ENCODE measurements at places on chromosomes 3 and 15.

DNA sequence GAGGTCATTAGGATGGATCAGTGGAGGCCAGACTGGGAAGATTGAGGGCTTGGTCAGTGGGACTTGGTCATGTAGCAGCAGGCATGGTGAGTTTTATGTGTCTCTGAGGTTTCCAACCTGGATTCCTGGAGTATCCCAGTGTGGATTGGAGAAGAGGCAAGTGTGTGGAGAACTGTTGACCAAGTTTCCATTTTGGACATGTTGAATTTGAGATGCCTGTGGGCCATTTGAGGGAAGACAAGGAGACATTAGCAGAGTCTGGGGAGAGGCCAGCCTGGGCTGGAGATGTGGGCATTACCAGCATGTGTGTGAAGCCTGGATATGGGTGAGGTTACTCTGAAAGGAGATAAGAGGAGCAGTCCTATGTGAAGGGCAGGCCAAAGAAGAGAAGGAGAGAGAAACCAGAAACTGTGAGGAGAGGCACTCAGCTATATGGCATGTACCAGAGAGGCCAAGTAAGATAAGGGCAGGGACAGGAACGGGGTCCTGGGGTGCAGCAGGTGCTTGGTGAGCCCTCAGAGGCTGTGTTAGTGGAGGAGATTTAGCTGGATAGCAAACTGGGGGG is 4.3 kb downstream of the SLC25A38 start:
- DNase-seq = no peak

GRCh38 chr3:61961900-61962299 is 400.5 kb downstream of the PTPRG start:
- DNase-seq = no peak

DNA sequence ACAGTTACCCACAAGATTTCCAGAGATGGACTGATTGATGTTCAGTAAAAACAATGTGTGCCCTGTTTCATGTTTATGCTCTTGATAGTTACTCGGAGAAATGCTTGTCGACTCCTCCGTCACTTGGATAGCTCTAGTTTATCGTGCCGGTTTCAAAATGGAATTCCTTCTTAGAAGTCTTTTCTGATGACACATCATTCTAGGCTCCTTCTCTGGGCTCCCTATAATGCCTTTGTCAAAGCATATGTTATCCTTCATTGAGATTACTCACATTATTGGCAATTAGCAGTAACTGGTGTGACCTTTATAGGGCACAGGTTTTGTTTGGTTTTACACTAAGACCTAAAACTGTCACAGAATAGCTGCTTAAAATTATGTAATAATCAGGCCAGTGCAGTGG is 201.8 kb downstream of the CNTN6 start:
- no peak for DNase-seq

DNA sequence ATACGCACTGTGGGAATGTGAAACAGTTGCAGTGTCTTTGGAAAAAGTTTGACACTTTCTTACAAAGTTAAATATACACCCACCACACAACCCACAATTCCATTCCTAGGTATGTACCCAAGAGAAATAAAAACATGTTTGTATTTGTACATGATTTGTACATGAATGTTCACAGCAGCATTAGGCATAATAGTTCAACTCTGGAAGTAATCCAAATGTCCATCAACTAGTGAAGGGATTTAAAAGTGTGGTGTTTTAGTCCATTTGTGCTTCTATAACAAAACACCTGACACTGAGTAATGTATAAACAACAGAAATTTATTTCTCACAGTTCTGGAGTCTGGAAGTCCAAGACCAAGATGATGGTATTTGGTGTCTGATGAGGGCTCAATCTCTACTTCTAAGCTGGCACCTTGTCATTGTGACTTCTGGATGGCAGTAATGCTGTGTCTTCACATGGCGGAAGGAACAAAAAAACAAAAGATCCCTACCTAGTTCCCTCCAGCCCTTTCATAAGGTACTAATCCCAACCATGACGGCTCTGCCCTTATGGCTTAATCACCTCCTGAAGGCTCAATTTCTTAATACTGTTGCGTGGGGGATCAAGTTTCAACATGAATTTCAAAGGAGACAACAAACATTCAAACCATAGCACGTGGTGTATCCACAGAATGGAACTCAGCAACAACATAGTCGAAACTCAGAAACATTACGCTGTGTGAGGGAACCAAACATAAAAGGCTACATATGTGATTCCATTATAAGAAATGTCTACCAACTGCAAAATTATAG is 120.5 kb downstream of the AQP9 start:
- DNase-seq = no peak

GRCh38 chr15:31081588-31082250 is 19.8 kb downstream of the TRPM1 start:
- DNase-seq = no peak

GRCh38 chr15:94125156-94125555 is 106.2 kb upstream of the MCTP2 start:
- DNase-seq = no peak

GRCh38 chr3:65672871-65673815 is 365.6 kb downstream of the MAGI1 start:
- peak; percentile 1 for DNase-seq

DNA sequence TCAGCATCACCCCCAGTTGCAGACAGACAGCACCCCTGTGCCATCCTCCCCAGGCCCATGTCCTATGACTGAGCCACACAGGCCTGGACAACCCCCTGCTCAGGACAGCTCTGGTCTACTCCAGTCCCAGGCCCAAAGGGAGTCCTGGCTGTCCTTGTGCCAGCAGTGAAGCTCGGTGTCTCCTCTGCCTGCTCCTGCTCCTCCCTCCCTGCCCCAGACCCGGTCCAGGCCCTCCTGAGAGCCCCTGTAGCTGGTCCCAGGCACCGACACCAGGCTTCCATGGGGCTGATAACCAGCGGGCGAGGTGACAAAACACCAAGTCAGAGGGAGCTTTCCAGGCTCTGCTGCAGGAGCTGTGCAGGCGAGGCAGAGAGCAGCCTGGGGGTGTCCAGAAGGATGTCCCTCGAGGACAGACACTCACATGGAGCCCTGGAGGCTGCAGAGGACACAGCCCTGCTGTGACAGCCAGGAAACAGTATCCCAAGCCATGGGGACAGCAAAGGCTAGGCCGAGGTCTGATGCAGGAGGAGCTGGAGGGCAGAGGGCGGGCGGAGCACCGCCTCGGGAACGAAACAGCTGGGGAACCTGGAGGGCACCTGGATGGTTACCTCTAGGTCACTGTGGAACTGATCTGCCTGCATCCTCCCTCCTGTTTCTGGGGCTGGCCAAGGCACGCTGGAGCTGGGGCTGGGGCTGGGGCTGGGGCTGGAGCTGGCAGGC is 103.8 kb upstream of the PRR20G start:
- DNase-seq = no peak

DNA sequence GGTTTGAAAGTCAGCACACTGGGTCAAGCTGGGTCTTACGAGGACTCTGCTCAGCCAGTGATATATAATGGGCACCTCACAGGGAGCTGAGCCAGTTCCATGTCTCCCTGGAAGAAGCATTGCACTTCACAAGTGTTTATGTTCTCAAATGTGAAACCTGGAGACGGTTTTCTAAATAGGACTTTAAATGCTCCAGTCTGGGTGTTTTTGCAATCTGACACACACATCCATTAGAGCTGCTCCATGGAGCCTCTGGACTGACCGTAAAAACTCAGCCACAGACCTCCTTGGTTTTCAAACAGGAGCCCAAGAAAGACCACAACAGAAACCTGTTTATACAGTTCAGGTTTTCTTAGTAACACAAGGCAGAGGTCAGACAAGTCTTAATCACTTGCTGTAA is 201.3 kb upstream of the LRIG1 start:
- no peak for DNase-seq

GRCh38 chr3:147370349-147370748 is 36.0 kb downstream of the ZIC4 start:
- DNase-seq = no peak

DNA sequence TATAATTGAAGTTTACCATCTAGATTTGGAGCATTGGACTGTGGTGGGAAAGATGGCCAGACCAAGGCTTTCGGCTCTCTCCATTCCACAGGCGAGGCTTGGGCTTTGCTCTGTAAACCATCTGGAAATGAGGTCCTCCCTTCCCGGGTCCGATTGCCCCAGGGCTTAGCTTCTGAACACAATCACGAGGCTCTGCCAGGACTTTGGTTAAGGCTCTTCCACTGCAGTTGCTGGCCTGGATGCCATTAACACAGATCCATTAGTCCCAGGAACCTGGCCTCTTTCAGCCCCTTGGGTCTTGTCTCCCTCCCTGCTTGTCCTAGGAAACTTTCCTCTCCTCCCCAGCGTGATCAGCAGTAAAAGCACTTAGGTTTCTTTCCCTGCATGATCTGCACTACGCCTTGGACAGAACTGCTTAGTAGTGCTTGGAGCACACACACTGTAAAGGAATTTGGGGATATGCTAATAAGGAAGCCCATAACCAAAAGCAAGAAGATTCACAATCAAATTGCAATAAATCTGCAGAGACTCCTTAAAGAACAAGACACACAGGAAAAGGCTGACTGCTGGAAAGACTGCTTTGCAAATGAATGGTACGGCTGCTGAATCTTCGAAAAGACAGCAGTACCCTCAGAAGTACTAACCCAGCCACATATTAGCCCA is 154.3 kb downstream of the ECT2 start:
- DNase-seq = no peak

DNA sequence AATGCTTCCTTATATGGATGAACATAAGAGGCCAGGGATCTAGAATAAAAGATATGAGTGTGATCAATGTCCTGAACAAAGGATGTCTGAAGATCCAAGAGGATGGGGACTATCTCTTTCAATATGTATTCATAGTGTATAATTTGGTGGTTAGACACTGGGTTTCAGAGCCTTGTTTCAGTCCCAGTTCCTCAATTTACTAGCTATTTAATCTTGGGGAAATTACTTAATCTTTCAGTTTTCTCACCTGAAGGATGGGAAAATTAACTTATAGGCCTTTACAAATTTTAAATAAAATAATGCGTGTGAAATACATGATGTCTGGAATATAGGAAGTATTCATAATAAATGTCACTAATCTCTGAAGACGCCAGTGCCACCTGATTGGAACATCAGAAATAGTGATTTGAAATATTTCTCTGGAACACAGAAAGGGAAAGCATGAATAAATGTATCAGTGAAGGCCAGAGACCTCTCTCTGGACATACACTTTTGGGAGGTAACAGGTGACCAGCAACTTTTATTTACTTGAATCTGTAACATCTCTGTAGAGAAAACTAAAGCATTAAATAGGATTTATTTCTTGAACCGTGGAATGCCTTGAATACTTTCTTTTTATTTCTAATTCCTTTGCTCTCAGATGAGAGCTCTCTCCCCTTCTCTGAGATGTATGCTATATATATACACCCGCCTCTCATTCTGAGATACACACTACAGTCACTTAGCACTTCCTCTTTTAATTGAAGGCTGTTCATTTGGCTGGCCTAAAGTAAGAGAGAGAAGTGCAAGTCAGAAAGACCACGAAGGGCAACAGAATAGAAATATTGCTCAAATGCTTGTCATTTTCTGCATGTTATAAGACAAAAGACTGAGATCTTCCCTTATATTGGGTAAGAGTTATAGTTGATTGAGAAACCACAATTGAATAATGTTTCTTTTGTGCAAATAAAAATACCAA is 407.1 kb downstream of the LSAMP start:
- DNase-seq = no peak

- DNase-seq = no peak
Measured at GRCh38 chr15:69000725-69001503, 13.6 kb upstream of the NOX5 start.

GRCh38 chr3:33388374-33389100 is 51.7 kb downstream of the UBP1 start:
- no peak for DNase-seq

DNA sequence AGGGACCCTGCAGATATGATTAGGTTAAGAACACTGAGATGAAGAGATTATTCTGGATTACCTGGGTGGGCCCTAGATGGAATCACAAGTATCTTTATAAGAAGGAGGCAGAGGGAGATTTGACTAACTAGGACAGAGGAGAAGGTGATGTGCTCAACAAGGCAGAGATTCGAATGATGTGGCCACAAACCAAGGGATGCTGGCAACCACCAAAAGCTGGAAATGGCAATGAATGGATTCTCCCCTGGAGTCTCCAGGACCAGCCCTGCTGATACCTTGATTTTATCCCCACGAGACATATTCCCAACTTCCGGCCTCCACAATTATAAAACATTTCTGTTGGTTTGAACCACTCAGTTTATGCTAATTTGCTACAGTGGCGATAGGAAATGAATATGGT is 42.9 kb downstream of the RGMA start:
- no peak for DNase-seq

DNA sequence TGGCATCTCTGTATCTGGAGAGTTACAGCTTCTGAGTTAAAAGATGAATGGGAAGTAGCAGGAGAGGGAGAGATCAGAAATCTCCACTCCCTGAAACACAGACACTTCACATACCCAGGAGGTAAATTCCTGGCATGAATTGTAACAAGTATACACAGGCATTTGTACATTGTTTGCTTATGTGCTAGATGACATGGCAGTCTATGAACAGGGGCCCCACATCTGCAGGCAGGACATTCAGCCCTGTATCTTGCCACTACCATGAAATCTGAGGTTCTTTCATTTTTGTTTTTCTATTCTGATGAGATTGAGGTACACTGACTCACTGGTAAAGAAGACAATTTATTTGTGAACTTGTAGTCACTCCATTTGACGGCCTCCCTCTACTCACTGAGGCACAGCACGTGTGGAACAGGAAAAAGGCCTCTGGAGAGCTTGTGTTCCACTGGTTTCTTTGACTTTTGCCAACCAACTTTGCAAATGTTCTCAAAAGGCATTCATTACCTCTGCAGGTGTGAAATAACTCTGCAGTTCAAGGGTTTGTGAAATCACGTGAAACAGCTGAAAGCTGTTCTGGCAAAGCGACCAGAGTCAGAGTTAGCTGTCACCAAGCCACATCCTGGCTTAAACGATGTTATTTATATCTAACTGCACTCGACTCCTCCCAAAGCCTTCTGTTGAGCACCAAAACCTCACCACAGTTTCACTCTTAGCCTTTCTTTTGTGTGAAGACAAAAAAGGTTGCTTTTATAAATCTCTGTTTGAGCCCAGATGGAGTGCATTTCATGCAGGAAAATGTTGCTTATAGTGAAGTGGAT is 401.3 kb upstream of the CFAP20DC start:
- DNase-seq = peak; percentile 77

GRCh38 chr3:181549266-181549665 is 162.5 kb upstream of the SOX2 start:
- DNase-seq = no peak

GRCh38 chr15:98791046-98791701 is 142.8 kb downstream of the IGF1R start:
- no peak for DNase-seq

- no peak for DNase-seq
Measured at GRCh38 chr3:136270179-136270578, 20.0 kb downstream of the PCCB start.

Measured in stimulated activated naive CD8-positive, alpha-beta T cell treated with anti-CD3 and anti-CD28 coated beads, Interleukin-15, amount 100 ng/mL, for 72 hours (primary cell).